ENCODE measurements at places on chromosomes 13 and 19.

- DNase-seq: peak; percentile 24
Observed at GRCh38 chr19:42313096-42313839, at the start of gene TMEM145. Gene TMEM145 (plus strand): TSS chr19:42313309. CDS start chr19:42313377, 68 bp downstream.

- no peak for DNase-seq
Observed at GRCh38 chr19:28169168-28169887, 1043.6 kb downstream of the UQCRFS1 start.

DNA sequence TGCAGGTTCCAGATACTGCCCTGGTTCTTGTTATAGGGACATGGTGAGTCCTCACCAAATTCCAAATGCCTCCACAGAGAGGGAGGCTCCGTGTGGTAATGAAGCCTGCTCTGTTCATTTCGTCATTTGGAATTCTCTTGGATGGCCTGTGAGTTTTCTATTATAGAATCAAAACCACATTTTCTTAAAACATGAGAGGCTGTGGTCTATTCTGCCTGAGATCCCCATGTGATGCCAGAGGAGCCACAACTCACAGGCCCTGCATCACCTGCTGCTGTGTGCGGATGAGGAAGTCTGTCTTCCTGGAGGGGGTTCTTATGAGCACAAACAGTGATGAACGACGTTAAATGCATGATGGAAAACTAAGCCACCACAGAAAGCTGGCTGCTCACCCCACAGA lies 264.4 kb downstream of the UQCRFS1 start:
- DNase-seq: no peak

DNA sequence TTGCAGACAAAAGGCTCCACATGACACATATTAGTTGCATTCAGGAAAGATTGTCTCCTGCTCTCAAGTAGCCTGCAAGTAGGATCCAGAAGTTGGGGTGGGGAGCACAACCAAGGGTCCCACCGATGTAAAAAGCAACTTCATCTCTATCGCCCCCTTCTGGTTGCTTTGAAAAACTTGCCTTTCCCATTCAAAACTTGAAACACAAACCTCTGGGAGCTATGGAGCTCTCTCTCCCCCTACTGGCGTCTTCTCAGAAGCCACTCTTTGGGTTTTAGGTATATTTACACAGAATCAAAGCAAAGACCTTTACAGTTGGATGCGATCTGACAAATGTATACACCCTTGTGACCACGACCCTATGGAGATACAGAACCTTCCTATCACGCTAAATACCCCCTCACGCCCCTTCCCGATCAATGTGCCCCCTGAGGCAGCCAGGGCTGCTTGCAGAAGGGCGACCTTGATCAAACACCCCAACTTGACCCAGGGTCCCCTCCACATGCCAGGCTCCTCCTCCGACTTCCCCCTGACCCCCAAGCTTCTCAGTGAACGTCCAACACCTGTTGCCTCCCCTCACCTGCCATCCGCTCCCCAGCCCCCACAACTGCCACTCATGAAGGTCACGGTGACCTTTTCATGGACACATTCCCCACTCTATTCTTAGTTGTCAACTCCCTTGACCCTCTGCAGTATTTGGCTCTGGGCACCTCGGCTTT lies 10.1 kb downstream of the NOSIP start:
- peak; percentile 89 for DNase-seq

- DNase-seq: no peak
Observed at GRCh38 chr13:109945206-109945960, 159.0 kb upstream of the IRS2 start.

DNA sequence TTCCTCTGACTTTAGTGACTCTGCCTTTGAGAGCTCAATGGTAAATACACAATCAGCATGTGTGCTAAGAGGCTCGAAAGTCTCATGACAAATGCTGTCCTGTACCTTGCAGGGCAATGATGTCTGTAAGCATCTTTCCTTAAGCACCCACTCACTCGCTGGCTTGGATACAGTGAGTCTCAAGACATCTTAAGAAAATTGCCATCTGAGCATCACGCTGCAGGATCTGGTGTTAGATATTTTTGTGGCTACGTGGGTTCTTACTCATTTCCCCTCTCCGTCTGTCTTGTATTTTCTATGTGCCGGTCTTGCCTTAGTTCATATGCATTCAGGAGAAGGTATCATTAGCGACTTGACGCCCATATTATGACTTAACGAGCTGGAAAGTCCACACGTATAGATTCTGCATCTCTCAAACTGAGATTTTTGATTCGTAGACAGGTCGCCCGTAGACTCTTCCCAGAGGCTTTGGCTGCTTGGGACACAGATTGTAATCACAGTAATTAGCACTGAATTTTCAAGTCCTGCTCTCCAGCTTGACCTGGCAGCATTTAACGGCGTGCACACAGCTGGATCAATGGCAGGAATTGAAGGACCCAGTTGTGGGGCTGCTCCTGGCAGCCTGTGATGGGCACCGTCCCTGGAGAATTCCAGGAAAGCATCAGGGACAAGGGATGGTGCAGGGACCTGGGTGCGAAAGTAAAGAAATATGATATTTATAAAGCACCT lies 231.2 kb downstream of the ZIC5 start:
- no peak for DNase-seq

GRCh38 chr19:3479177-3479833 lies 1.0 kb downstream of the SMIM24 start:
- no peak for DNase-seq

DNA sequence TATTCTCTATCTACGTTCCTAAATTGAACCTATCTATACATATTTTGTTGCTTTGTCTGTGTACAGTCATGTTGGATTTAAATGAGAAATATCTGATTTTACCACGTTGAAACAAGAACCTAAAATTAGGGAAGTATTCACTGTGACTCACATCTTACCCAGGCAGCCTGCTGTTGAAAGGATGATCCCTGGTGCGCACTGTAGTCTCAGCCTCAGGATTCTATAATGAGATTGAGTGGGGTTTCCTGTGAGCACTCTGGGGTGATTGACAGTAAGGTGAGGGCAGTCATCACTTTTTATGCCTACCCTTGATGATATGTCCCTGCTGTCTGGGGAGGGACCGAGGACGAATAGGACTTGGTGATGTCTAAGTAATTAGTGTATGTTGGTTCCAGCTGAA lies 35.4 kb downstream of the PCCA start:
- no peak for DNase-seq
